ENCODE measurements at places on chromosomes 5 and 9.

- peak; percentile 83 for DNase-seq
Measured at GRCh38 chr5:140108093-140109017, 5.6 kb upstream of the PURA start.

DNA sequence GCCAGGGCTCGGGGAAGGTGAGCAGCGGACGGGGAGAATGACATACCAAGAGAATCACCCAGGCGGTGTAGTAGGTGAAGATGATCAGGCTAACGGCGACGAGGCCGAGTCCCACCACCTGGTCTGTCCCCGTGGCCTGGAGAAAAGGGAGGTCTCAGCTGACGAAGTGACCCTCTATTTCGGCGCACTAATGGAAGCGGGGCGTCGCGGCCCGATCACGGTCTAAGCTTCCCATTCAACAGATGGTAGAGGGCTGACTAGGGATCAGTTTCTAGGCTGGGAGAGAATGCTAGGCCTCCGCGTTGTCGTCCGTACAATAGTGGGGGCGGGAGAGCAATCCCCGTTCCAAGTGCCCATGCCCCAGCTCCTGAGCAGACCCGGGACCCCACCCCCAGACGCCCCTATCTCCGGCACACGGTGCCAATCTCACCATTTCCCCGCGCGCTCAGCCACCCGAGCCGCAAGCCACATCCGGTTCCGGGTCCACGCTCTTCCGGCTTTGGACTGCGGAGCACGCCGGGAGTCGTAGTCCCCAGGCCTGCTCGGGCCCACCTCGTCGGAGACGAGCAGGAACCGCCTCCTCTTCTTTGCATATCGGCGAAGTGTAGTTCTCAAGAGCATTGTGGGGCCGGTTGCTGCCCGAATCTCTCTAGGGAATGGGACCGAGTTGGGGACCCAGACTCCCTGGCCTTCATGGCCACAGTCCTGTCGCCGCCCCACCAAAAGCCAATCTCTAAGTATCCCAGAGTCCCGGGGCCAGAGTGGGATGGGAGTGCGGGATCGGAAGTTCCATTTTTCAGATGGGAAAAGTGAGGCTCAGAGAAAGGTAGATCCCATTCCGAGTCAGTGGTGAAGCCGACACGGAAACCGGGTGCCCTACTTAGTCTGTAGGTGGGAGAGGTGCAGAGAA lies at the start of gene DPM2:
DPM2 (minus strand) TSS at position 467 of the 910 bp plus-strand sequence; CDS start at position 433, 34 bp downstream.
- peak; percentile 93 for DNase-seq

DNA sequence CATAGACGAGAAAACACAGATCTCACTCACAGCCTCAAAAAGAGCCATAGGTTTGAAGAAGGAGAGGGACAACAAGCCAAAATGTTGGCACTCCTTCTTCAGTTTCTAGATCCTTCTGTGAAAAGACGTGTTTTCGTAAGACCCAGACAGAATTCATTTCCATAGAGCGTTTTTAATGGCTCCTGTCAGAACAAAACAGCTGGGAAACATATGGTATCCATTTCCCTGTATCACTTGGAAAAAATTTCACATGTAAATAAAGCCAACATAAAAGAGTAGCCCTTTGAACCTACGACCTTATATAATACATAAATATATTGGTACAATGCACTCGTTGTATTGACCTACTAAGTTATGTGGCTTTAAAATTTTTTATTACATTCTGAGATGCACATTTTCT lies 108.1 kb downstream of the SNCAIP start:
- DNase-seq: no peak

DNA sequence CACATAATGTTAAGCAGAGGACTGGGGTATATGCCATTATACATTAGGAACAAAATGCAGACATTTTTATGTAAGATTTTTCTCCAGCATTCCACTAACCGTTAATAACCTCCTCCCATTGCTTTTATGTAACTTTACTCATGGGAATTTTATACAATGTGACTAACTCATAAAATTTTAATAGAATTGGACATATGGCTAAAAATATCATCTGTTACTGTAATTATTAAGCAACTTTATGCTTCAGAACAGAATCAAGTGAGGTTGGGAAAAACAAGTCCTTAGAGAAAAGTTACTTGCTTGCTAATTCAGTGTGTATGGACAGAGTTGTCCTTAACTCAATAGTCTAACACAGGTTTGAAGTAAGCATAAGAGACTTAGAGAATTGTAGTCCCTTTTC lies 54.8 kb upstream of the PCSK1 start:
- DNase-seq: no peak

- no peak for DNase-seq
Measured at GRCh38 chr9:113296796-113297558, 6.2 kb downstream of the RNF183 start.

DNA sequence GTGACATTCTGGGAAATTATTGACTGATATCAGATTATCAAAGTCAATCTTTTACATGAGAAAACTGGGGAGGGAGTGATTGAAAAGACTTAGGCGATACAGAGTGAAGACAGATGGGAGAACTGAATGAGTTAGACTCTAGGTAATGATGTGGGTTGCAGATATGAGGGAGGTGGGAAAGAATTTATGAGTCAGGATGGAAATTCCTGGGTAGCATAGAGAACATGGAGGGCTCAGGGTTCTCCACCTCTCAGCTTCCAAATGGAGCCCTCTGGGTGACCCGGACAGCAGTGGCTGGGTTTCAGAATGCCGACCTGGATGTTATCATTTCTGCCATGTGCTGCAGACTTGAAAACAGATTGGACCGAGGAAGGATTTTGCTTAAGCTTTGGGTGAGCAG lies 75.4 kb upstream of the SHB start:
- DNase-seq: no peak

GRCh38 chr9:113906411-113907110 lies 30.5 kb downstream of the ZNF618 start:
- no peak for DNase-seq

DNA sequence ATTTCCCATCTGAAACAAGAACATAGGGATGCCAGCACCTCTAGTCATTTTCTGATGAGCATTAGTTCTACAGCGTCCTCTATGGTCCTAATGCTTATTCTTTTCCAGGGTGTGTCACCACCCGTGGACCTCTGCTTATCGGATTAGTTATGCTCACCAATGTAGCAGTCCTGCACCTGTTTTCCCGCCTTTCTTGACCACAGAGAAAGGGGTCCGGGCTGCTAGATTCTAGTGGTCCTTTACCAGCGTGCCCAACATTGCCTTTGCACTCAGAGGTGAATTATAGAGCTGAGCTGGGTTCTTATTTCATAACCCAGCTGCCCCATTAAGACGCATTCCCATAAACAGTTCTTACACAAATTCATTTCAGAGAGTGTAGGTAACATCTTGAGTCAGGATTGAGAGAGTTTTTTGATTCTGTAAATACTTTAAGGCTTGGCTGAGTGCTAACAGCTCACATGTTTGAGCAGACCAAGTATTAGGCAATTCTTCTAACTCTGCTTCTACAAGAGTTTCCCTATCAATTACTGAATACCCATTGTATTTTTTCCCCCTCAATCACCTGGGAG lies 2205.1 kb upstream of the C9orf72 start:
- no peak for DNase-seq

DNA sequence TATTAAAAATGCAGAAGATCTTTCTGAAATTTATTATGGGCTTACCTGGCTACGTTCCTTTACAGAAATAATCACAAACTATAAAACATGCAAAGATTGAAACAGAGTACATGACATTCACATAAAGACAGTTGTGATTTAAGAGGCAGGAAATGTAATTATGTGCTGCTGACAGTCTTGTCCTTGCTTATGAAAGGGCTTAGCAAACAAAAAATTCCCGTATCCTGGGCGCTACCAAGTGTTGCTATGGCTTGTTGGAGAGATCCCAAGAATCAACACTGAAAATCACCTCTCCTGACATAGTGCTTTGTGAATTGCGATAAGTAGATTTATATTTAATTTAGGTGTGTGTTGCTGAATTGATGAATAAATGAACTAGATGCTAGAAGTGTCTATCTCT lies 352.5 kb upstream of the C9orf72 start:
- DNase-seq: no peak

DNA sequence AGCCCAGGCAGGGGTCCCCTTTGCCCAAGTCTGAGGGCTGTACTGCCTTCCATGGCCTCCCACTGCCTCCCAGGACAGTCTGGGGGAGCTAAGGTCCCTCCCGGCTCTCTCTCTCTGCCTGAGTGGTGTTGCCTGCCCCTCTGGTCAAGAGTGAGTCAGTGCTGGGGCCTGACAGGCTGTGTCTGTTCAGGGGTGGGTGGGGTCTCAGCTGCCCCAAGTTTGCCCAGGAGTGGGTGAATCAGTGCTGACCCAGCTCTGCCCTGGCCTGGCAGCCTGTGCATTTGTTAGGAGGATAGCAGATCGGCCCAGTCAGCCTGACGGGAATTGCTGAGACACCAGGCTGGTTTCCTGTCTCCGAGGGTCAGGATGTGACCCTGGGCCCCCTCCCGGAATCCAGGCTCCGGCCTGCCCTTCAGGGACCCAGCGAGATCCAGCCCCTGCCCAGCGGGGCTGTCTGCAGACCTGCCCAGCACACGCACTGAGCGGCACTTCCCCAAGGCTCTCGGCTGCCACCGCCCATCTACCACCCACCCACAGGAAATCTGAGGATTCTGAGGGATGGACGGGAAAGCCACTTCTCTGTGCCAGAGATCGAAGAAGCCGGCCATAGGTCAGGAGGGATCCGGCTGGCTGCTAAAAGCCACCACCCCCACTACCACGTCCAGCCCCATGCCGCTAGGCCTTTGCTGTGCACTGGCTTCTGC lies 15.9 kb downstream of the ENG start:
- peak; percentile 35 for DNase-seq

GRCh38 chr9:73565833-73566465 lies 414.3 kb downstream of the ANXA1 start:
- peak; percentile 72 for DNase-seq

DNA sequence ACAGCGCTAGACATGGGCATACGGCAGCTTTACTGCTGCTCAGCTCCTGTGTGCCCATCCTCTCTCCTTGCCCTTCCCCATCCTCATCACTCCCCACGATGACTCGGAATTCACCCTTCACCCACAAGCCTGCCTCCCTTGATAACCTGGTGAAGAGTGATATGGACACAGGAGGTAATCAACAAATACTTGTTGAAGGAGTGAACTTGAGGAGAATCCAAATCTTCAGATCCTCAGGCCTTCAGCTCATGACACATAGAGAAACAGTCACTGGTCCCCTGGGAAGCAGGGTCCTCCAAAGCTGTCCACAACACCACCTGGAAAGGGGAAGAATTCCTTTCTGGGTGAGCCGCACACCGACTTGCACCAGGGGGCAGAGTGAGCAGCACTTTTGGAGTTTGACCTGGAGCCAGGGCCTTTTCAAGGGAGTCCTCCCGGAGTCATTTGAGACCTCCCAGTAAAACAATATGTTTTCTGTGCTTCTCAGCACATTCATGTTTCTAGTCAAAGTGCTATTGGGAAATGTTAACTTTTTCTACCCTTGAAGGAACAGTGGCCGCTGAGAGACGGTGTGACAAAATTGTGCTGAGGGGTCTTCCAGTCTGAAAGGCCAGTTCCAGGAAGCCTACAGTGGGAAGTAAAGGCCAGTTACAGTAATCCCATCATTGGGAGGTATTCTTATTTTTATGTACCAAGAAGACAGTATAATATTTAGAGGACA lies 332.3 kb downstream of the CWC27 start:
- peak; percentile 61 for DNase-seq

DNA sequence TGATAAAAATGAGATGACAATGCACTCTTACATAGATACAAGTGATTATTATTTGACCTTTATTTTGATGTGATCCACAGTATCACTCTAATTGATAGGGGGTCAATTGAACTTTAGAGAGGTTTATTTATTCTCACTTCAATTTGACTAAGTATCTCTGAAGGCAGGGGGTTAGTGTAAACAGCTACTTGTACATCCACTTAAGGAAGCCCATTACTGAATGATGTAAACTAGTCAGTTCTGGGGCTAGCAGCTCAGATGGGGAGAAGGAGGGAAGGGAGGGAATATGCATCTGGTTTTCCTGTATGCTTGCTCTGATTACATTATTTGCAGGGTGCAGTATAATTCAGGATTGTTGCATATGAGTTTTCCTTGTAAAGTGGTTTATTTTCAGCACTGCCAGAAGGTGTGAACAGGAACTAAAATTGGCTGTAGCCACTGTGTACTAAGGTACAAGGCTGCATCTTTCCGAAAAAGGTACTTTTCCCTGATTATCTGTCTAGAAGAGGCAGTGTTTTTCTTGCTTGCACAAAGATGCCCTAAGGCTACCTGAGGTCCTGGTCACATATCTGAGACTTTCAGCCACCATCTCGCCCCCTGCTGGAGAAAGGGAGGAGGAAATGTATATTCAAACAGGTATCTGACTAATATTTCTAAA lies 51.2 kb downstream of the MRPS27 start:
- DNase-seq: no peak

DNA sequence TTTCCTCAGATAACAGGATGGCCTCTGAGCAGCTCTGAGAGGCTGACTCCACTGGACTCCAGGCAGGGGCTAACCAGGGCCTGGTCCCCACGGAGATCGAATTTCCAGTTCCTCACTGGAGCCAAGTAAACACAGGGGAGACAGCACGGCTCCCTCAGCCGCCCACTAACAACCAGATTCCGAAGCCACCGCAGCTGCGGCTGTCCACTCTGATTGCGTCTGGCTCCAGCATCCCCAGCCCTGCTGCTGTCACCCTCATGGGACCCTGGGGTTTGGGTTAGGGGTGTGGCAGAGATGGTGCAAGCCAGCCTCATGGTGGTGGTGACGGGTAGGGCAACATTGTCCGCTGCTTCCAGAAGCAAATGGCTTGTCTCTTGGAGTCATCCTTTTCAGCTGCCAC lies 172.6 kb downstream of the RGS3 start:
- DNase-seq: no peak

GRCh38 chr5:139982157-139982974 lies 60.7 kb downstream of the NRG2 start:
- DNase-seq: peak; percentile 87

GRCh38 chr9:133362359-133363044 lies 6.2 kb downstream of the SURF2 start:
- no peak for DNase-seq

DNA sequence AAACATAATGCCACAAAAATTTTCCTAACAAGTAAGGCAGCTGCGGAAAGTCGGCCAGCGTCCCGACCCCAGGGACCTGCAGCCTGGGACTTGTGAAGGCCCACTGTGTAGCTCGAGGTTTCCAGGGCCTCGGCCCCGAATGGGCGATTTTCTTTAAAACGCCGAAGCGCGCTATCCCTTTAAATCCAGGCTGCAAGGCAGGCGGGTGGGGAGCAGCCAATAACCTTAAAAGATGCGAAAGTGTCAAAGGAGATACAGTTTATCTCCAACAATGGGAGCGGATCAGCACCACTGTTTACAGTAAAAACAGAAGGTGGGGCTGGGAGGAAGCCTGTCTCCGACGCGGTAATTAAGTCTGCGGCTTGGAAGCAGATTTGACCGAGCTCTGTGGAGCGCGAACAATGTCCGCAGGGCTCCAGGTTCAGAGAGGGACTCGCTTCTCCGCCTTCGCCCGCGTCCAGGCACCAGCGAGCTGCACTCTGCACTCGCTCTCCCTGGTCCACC lies 1.7 kb upstream of the ZSWIM6 start:
- DNase-seq: peak; percentile 89

- DNase-seq: no peak
Measured at GRCh38 chr5:140483055-140483454, 64.4 kb upstream of the EIF4EBP3 start.

DNA sequence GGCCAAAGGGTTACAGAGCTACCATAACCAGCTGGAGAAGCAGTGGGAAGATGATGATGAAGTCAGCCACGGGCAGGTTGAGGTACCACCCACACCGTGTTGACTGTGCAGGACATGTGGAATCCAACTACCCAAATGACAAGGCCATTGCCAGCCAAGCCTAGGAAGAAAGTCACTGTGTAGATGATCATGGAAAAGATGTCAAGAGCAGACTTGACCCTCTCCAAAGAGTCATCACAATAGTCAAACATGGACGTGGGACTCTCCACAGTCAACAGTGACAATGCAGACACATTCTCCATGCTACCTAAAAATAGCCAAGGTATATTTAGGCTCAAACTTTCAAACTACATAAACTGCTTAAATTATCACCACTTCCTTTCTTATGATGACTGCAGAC lies 20.9 kb upstream of the SPINK1 start:
- DNase-seq: no peak

Data from retina (tissue), 1 donor.